ENCODE measurements at places on chromosomes 6 and 20.

DNA sequence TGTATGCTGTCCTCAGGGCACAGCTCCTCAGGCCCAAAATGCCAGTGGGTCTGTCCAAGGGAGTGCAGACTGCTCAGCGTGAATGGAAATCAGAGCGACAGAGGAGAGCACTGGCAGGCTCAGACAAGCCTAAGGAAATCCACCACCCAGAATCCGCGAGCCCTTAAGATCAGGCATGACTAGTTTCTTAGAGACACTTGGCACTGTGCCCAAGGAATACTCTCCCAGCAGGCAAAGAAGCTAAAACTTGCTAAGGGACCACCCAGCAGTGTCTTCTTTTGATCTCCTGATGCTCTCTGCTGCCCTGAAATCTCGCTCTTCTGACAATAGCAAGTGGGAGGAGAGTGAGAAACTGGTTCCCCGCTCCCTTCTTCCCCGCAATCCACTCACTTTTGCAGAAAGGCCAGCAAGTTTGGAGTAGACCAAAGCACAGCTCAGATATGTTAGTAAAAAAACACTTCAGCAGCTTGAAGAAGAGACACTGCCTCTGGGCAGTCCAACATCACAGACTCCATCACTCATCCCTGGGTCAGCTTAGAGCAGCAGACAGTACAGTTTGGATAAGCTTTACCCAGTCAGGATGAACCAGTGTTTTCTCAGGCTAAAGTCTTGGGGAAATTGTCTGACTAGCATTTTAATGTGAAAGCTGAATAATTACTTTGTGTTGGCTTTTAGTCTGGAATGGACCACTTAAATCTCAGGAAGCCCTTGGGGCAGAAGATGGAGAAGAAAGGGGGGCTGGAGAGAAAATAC is 32.4 kb downstream of the TRAF3IP2 start:
- DNase-seq, result no peak

- DNase-seq, result no peak
Observed at GRCh38 chr6:130933712-130934200, 106.5 kb downstream of the SMLR1 start.

DNA sequence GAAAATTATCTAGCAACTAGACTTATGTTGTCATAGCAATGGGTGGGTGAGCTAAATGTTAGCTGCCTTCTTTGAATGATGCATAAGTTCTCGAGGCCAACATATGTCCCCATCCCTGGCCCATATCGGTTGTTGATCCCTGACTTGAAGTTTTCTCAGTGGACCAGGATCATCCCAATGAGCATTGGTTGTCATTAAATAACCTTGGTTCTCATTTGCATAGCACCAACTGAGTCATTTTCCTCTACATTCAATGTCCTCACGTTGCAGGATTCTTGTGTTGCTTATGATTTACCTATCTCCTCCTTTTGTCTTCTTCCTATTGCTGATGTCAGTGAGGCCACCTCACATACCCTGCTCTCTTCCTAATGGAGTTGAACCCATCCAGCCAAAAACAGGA is 12.1 kb upstream of the AHCY start:
- no peak for DNase-seq

DNA sequence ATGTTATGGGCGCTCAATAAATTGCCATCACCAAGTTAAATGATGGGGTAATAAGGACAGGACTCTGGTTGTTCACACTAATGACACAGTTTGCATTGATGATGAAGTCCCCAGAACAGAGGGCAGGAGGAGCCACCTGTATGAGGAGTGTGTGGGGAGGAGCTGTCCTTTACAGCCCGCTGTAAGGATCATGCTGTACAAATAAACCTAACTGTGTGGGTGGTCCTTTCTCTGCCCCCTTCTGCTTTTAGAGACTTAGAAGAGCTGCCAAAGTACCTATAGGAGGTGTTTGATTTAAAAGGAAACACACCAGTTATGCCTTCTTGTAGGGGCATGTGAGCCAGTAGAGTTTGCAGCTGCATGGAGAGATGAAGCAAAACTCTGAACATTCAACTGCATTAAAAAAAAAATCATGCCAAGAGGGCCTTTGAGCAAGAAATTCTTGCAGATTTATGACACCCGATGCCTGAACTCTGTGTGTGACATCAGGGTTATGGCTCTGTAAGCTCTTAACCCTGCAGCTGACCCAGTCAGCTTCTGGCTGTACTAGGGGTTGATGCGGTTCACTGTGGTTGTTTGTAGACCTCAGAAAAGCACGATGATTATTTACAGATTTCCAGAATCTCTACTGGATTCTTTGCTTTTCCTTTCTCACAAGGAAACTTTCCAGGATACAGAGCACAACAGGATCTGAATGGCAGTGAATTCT is 67.4 kb downstream of the UST start:
- DNase-seq, result no peak

GRCh38 chr6:44606504-44606903 is 219.0 kb downstream of the CDC5L start:
- DNase-seq, result no peak

DNA sequence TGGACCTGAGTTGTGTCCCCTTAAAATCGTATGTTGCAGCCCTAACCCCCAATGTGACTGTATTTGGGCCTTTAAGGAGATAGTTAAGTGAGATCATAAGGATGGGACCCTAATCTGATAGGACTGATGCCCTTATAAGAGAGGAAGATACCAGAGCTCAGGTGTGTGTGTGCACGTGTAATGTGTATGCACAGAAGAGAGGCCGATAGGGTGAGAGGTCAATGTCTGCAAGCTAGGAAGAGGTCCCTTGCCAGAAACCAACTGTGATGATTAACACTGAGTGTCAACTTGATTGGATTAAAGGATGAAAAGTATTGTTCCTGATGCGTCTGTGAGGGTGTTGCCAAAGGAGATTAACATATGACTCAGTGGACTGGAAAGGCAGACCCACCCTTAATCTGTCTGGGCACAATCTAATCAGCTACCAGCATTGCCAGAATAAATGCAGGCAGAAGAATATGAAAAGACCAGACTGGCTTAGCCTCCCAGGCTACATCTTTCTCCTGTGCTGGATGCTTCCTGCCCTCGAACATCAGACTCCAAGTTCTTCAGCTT is 299.8 kb downstream of the LRFN2 start:
- no peak for DNase-seq

GRCh38 chr6:25536781-25537180 is 115.2 kb upstream of the SCGN start:
- DNase-seq, result no peak

- DNase-seq, result no peak
Observed at GRCh38 chr6:17998442-17998841, 11.0 kb upstream of the KIF13A start.

DNA sequence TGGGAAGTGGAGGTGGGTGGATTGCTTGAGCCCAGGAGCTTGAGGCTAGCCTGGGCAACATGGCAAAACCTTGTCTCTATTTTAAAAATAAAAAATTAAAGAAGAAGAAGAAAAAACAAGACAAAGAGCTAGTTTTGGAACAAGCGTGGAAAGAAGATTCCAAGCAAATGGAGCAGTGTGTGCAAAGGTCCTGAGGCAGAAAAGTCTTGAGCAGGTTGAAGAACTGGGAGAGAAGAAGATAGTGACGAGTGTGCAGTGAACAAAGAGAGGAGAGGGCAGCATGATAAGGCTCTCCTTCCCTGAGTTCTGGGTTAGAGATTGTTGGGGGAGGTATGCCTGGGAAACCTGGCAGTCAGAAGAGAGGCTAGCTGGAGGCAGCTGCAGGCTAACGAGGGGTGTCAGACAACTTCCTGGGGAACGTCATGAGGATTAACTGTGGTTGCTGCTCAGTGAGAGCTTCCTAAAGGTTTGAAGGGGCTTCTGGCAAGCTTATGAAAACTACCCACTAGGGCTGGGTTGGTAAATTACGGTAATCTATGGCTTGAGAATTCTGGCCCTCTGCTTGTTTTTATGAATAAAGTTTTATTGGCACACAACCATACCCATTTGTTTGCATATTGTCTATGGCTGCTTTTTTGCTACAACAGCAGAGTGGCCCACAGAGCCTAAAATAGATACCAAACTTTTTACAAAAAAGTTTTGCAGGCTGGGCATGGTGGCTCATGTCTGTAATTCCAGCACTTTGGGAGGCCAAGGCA is 128.9 kb downstream of the ZFP64 start:
- no peak for DNase-seq

DNA sequence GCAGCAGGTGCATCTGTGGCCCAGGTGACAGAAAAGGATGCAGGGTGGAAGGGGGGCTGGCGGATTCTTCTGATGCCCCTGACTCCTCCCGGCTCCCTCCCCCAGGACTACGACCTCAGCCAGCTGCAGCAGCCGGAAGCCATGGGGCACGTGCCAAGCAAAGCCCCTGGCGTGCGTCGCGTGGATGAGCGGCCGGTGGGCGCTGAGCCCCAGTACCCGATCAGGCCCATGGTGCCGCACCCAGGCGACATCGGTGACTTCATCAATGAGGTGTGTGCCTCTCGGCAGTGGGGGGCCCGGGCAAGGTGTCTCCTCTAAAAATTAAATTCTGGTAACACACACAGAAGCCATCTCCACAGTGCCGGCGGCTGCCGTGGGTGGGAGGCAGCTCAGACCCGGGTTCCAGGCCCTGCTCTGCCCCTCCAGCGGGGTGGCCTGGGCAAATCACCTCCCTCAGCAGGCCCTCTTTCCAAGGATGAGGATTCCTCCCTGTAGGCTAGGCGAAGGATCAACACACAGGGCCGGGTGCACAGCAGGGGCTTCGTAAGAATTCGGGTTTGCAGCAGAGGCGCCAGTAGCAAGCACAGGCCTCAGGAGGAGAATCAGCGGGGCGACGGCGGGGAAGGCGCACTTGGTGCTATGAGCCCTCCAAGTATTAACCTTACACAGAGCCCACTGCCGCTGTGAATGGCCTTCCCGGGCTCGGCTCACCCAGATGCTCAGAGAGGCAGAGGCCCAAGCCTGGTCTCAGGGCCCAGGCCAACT is 131.5 kb downstream of the TAF4 start:
- DNase-seq, result no peak

DNA sequence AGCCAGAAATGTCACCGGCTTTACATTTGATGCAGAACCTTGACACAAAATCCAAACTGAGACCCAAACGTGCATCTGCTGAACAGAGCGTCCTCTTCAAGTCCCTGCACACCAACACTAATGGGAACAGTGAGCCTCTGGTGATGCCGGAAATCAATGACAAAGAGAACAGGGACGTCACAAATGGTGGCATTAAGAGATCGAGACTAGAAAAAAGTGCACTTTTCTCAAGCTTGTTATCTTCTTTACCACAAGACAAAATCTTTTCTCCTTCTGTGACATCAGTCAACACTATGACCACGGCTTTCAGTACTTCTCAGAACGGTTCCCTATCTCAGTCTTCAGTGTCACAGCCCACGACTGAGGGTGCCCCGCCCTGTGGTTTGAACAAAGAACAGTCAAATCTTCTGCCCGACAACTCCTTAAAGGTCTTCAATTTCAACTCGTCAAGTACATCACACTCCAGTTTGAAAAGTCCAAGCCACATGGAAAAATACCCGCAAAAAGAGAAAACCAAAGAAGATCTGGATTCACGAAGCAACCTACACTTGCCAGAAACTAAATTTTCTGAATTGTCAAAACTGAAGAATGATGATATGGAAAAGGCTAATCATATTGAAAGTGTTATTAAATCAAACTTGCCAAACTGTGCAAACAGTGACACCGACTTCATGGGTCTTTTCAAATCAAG is 108.4 kb downstream of the RTN4IP1 start:
- DNase-seq, result no peak

GRCh38 chr20:22962567-22963439 is 72.3 kb upstream of the SSTR4 start:
- no peak for DNase-seq

DNA sequence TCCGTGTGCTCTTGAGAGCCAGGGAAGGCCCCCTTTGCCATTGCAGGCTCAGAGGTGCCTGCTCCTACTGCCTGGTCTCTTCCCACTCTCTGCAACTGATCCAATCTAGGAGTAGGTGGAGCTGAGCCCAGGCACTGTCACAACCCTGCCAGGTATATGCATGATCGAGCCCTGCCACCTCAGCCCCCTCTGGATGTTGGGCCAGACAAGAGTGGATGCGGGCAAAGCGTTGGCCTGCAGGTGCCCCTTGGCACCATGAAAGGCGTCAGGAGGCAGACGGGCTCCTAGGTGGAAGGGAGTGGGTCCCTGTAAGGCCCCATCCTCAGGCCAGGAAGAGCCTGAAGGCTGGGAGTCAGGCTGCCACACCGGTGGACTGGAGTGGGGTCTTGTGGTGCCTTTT is 5.9 kb upstream of the OR14J1 start:
- DNase-seq, result no peak

DNA sequence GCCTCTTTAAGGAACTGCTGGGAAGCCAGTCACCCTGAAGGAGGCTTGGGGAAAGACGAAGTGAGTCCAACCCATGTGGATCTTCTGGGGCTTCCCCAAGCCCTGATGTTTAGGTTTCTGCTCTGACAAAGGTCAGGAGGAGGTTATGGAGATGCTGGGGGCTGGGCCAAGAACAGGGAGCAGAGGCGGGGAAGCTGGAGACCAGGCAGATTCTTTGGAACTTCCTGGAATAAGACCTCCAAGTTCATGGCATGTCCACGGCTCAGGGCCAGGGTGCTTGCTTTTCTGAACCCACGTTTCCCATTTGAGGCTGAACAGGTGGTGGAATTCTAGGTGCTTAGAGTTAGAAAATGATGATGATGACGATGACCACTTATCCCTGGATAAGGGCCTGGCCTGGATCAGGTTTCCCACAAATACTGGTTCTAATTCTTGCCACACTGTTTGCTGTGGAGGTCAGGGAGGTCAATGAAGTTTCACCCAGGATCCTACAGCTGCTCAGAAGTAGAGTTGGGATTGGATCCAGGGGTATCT is 30.0 kb upstream of the TGM2 start:
- DNase-seq, result no peak

GRCh38 chr6:13063300-13063918 is 264.9 kb downstream of the TBC1D7 start:
- no peak for DNase-seq

GRCh38 chr6:117728626-117729025 is 53.4 kb downstream of the NUS1 start:
- no peak for DNase-seq

DNA sequence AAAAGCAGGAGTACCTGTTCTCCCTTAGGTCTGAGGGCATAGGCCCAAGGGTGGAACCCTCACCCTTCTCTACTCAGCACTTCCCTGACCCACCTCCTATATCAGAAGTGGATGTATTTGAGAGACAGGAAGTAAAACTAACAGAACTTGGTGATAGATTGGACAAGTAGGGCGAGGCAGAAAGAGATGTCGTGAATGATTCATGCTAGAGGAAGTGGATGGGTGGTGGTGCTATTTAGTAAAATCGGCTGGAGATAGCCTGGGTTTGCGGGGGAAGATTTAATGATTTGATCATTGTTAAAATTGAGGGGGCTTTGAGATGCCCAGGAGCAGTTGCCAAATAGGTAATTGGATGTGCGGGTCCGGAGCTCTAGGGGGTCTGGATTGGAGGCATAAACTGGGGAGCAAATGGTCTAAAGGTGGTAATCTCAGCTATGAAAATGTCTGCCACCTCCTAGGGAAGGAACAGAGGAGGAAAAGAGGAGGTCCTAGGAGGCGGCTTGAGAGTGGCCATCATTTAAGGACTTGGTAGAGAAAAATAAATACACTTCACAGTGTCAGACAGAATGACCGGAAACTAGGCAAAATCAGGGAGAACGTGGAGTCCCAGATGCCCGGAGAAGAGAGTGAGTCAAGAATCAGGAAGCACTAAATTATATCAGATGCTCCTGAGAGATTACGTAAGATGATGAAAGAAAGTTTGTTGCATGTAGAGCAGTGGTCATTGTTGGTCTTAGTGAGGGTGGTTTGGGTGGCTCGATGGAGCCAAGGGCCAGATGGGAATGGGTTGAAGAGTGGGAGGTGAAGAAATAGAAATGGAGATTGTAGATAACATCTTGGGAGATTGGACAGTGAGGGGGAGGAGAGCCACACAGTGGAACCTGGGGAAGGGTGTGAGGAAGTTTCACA is 142.0 kb downstream of the CEP57L1 start:
- no peak for DNase-seq

GRCh38 chr6:37287519-37288157 is 29.7 kb upstream of the TMEM217 start:
- no peak for DNase-seq
